Amniotic epithelial cell (primary cell): ENCODE measurements at places on chromosomes 7 and 10.

- no peak for DNase-seq
These were observed 32.8 kb downstream of the PIK3AP1 start for GRCh38 chr10:96687317-96688012.

GRCh38 chr7:120926943-120927346 is 23.6 kb upstream of the ING3 start:
- no peak for DNase-seq

DNA sequence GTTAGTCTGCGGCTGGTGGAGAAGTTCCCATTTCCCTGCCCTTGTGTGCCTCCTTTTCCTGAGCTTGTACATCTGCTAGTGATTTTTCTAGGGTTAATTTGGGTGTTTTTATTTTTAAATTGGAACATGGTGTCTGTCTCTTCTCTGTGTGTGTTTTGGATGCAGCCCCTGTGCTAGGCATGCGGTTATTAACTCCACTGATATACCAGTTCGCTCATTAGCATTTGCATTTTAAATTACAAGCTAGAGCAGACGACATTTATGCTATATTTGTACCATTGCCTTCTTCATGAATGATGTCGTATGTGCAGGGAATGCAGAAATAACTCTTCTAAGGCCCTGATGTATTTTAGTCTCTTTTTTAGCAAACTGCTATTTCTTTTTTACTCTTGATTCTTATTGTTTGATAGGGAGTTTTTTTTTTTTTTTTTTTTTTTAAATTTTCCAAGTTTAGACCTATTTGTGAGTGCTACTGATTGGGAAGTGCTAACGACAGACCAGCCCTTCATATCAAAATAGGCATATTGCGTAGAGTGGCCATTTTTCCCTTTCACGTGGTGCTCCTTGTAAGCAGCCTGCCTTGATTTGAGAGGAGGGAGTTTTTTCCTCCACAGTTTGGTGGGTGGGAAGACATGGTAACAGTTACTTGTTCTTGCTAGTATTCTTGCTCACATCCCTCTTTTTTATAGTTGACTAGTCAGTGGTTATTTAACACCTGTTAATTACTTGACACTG is 89.6 kb downstream of the LRRC4 start:
- no peak for DNase-seq

GRCh38 chr7:2876031-2876731 is 32.1 kb upstream of the GNA12 start:
- peak; percentile 89 for DNase-seq

DNA sequence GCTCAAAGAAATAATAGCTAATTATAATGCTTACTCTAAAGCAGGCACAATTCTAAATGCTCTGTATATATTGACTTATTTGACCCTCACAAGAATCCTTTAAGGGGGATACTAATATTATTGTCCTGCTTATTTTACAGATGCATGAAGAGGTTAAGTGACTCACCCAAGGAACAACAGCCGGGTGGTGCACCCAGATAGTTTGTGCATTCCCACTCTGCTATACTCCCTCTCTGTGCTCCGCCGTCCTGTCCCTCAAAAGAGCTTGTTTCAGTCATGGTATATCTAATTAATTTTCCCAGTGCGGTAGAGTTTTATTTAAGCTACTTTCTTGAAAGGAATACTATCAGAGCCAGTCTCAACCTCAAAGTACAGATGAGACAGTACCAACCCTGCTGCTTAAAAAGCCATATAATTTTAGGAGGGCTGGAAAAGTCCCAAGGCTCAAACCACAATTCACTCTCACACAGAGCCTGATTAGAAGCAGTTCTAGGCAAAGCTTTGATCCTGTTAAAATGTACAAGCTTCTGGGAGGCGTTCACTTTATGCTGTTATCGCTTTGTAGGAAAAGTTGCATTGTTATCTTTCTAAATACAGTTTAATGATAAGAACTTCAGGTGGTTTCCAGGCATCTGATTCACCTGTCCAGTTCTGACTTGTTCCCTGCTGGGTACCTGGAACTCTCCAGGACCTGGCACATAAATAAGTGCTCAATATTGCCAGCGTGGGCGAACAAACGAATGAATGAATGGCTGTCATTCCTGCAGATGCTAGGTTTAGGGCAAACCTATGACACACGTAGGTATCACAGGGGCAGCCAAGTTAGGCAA is 261.5 kb upstream of the KLF14 start:
- DNase-seq = peak; percentile 58

DNA sequence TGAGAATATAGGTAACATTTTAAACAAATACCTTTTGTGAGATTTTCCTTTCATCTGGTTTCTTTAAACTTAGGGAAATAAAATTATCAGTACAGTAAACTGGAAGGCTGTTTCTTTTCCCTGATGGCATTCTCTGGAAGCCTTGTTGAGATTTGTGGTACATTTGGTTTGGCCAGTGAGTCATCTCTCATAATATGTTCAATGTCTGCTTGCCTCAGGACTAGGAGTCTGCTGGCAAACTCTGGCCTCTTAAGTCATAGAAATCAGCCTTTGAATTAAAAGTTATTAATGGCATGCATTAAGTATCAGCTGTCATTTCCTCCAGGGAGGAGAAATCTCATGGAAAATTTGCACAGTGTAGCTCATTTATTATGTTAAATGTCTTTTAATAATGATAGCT is 316.6 kb upstream of the KIAA1217 start:
- no peak for DNase-seq

DNA sequence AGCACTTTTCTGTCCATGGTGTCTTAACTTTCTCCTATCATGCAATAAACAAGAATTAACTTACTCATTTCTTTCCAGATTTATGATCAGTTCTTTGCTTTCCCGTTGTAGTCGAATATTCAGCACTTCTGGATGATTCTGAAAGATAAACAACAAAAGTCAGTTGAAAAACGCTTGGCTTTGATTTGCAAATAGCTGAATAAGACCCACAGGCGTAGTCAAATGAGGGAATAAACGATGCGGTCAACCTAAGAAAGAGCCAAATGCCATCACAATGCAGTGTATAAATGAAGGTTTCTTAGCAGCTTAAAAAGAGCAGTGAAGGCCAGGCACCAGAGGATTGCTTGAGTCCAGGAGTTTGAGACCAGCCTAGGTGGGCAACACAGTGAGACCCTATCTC is 109.4 kb downstream of the ADAM12 start:
- DNase-seq = peak; percentile 84

- DNase-seq = no peak
These were observed 24.3 kb upstream of the LAMB1 start for GRCh38 chr7:108027239-108027638.

GRCh38 chr10:120609006-120609405 is 152.0 kb downstream of the PLPP4 start:
- DNase-seq = no peak

- DNase-seq = peak; percentile 94
These were observed 31.2 kb downstream of the GPRIN2 start for GRCh38 chr10:46525177-46525823.

DNA sequence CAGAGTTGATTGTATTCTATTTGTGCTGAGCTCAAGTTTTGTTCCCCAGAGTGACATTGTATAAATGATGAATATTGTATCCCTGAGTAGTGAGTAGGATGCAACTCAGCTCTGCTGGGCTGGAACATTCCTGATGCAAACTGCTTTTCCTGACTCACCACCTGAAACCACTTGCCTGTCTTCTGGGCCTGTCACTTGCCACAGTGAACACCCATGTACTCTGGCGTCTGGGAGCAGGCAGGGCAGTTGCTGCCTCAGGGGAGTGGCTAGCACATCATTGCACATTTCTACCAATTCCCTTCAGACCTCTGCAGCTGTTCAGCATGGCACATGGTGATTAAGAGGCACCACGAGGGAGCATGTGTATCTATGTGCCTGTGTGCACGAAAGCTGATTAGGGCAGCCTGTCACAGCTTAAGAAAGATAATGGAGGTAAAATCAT is 157.3 kb downstream of the SND1 start:
- DNase-seq = peak; percentile 77

- DNase-seq = no peak
These were observed 1038.9 kb downstream of the GRM8 start for GRCh38 chr7:126213876-126214275.

DNA sequence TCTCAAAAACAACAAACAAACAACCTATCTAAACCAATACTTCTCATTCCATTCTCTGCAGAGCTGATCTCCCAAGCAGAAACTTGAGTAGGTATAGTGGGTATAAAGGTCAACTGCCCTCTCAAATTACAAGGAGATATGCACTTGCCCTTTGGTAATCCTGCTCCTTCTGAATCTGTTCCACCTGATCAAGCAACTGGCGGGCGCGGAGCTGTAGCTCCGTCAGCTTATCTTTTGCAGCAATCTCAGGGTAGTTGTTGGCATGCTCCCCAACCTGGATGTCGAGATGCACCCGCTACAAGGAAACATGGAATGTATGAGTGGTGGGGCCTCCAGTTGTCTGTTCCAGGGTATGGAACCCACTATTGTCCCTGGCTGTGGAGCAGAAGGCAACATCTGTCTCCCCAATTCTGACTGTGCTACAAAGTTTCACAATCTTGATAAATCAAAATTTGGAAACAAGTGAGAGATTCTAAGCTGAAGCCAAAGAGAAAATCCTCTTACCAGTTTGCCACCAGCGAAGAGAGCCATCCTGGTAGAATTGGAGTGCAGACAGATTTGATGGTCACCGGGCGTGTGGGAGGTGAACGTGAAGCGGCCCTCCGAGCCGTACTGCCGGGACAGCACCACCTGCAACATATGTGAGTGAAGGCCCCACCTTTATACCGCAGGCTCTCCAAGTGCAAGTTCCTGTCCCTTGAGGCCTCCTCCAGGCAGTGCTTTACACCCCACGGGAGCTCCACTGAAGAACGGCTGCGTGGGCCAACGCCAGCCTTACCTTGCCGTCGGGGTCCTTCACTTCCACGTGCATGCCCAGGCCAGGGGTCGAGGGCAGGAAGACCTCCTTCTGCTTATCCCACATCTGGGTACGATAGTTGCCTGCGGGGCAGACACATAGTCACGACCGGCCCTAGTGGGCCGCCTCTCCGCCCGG is 819 bp downstream of the TMED4 start:
- peak; percentile 9 for DNase-seq

DNA sequence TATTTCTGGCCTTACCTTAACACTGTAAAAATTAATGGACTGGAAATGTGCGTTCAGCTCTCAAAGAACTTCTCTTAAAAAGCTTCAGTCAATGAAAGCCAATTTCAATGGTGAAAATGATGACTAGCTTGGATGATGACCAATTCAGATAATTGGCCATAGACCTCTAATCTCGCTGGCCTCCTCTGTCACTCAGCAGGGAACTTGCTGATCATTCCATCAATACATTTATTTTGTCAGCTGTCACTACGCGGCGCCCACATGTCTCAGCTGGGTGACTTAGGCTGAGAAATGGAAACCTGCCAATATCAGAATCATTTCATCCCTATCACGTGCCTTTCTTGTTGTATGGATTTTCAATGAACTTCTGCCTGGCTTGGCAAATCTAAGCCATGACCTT is 673.0 kb upstream of the AUTS2 start:
- DNase-seq = no peak

DNA sequence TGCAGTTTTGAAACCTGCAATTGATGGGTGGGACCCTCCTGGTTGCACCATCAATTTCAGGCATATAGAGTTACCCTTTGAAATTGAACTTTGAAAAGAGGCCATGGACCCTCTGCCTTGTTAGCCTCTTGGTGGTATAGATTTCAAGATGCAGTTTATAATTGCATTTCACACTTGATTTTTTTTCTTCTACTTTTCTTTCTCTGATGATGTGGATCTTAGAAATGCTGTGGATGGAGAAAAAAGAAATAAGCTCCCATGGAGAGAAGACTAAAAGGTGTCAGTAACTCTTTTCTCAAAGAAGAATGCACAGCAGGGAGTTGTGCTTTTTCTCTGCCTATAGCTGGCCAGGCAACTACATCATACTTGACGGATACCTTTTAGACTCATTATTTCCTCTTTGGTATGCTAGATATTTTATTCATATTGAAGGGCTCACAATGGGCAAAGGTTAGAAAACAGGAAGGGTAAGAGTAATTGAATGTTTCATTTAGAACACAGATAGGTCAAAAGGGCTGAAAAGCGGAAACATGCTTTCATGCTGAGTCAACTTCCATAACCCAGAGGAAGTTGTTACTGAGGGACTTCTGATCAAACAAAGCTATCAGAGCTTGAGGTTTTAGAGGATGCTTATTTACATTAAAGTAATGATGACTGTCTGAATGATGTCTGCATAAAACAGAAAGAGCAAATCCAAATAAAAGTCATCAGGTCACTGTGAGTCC is 773.2 kb upstream of the LRRN3 start:
- DNase-seq = peak; percentile 14

DNA sequence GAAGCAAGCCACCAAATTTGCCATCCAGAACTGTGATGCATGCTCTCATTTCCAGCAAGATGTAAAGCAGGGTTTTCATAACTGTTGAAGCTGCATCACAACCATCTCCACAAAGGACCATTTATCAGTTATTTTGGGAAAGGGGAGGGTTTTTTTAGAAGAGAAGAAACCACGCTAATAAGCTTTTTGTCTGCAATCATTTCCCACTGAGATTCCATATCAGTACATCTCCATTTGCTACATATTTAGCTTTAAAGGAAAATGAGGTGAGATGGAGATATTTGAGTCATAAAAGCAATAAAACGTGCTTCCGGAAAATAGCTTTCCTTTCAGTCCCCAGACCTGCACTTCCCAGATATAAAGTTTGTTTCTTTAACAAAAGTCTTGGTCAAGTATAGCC is 258.2 kb downstream of the FRMD4A start:
- DNase-seq = no peak

DNA sequence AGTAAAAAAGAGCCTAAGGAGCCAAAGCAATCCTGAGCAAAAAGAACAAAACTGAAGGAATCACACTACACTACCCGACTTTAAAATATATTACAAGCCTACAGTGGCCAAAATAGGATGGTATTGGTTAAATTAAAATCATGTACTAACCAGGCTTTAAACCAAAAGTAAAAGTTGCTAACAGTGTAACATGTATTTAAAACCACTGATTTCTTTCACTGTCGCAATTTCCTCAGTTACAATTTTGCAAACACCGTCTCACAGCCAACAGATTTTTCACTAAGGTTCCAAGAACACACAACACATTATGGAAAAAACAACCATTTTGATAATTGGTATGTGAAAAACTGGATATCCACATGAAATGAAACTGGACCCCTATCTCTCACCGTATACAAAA is 74.0 kb downstream of the JMJD1C start:
- peak; percentile 12 for DNase-seq

DNA sequence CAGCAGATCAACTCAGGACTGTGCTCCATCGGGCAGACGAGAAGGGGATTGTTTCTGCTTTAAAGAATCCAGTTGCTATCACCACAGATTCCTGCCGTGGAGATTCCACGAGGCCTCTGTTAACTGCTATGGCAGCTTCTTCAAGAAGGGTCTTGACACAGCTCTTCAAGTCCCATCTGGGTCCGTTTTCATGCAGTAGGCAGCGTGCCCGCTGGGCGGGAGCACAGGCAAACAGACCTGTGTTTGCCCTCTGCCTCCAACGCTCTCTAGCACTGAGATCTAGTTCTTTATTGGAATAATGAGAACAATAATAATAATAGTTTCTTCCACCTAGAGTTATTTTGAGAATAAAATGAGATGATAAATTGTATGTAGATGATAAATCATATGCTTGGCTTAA is 127.2 kb upstream of the SP8 start:
- no peak for DNase-seq

DNA sequence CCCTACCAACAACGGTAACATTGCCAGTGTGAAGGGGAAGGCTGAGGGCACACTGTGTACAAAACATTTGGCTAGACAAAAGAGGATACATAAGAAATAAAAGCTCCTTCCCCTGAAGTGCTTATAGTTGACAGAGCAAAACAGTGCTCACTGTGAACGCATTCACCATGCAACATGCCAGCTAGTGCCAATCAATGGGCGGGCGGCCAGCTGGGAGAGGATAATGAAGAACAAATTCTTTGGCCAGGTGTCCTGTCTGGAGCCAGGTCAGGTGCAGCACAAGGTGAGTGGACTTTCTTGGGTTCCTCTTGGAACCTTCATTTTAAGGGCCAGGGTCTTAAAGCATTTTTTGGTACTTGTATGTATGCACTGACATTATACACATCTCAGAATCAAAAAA is 106.1 kb downstream of the ICA1 start:
- no peak for DNase-seq
